Activated naive CD8-positive, alpha-beta T cell treated with anti-CD3 and anti-CD28 coated beads, Interleukin-2, amount 50 U/mL, for 24 hours (primary cell): ENCODE measurements at places on chromosomes 1 and 21.

GRCh38 chr1:1793481-1794244, 15.4 kb upstream of the NADK start:
- no peak for DNase-seq

DNA sequence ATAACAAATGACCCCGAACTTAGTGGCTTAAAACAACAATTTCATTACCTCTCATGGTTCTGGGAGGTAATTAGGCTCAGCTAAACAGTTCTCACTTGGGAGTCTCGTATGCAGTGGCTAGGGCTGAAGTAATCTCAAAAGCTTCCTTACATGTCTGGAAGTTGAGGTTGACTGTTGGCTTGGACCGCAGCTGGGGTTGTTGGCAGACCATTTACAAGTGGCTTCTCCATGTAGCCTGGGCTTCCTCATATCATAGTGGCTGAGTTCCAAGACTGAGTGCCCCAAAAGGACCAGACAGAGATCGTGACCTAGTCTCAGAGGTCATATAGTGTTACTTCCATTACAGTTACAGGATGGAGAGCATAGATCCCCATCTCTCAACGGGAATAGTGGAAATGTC, 2.4 kb upstream of the POGZ start:
- DNase-seq = no peak

DNA sequence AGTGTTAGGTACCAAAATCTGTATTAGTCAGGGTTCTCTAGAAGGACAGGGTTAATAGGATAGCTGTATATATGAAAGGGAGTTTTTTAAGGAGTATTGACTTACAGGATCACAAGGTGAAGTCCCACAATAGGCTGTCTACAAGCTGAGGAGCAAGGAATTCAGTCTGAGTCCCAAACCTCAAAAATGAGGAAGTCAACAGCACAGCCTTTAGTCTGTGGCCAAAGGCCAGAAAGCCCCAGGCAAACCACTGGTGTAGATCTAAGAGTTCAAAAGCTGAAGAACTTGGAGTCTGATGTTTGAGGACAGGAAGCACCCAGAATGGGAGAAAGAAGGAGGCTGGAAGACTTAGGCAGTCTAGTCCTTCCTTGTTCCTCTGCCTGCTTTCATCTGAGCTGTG, 487.5 kb upstream of the CHRM3 start:
- no peak for DNase-seq

GRCh38 chr1:150529017-150529416, 13.5 kb downstream of the FALEC start:
- DNase-seq = no peak

DNA sequence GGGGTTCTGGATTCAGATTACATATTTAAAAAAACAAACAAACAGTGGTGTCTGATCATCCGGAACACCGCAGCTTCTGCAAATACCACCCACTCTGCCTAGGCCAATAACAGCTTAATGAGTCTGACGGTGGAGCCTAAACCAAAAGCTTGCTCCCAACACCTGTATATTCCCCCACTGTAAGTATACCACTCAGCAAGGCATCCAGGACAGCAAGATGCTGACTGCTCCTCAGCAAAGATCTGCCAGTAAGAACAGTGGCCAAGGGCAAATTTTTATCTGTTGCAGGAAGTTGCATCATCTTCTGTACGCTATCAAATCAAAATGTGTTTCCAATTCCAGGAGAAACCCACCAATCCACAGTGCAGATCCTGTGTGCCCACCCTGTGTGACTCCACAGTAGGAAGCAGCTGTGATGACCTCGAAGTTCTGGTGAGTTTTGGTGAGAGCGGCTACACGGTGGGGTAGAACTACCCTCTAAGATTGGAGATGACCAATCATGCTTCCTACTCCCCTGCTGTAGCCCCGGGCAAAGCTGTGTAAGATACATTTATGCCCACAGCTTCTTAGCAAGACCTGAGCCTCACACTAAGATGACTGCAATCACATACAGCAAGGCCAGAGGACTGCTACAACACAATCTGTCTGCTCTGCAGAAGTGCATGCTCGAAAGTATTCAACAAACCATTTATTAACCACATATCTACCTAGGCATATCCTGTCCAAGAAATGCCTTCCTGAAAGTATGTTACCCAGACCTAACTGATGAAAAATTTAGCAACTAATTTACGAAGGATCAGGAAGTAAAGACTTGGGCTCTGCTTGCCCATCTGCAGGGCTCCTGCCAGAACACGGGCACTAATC, 30.5 kb downstream of the SIPA1L2 start:
- no peak for DNase-seq

DNA sequence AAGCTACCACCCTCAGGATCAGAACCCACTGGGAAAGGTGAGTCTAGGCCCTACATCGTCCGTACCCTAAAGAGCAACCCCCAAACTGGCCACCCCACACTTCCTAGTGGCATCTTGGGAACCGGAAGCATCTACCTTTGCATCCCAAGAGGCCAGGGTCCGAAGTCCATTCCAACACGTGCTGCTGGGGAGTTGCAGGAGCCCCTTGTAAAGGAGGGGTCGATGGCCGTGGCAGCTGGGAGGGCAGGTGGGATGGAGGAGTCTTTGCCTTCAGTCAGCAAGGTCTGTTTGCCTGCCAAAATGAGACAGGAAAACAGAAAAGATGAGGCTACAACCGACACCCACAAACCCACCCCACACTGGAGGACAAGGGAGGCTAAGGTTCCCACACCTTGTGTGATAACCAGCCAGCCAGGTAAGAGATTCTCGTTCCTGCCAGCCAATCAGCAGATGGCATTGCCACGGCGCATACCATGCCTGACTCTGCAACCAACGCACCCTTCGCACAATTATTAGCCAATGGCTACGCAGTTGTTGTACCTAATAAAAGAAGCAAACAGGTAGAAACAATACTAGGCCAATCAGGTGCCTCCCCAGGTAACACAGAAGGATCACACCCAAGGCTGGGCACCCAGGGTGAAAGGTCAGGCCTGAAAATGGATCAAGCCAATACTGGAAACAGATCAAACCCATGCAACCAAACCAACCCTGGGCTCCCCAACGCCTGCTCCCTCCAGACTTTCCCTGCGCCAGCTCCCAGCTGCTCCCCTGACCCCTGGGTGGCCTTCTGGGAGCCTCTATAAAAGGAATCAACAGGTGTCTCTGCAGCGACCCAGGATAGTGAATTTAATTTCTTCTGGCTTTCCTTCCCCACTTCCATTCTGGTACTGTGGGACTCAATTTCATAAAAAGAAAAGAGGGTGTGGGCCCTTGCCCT, 35.6 kb downstream of the CASZ1 start:
- DNase-seq = no peak

DNA sequence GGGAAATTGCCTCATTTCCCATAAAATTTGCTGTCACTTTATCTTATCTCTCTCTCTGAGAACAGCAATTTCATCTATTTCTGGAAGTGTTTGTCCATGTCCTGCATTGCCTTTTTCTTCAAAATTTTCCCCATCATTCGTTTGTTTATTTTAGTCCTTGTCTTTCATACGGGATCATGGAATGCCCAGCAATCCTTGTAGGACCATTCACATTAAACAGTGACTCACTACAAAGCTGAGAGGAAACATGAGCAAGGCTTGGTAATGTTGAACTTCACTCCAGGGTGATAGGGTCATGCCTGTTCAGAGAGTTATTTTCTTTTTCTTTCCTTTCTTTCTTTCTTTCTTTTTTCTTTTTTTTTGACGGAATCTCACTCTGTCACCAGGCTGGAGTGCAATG, 32.2 kb upstream of the HNRNPU start:
- no peak for DNase-seq

DNA sequence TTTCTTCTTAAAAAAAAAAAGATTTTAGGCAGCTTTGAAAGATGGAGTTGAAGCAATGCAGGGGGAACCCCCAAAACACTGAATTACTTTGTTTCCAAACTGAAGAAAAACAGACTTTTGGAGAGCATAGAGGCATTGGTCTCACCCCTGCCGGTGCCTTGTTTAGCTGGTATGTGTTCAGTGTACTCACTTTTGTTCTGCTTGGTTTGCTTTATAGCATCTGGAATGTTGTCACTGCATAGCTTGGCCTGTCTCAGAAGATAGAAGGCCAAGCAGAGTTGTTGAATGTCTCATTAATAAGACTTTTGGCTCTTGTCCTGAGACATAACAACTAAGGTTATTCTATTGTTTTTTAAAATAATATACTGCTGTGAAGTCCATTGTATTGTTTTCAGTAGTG, 6.9 kb downstream of the THRAP3 start:
- no peak for DNase-seq

- DNase-seq = no peak
These were observed 170.7 kb upstream of the IRF2BP2 start for GRCh38 chr1:234780531-234781162.

- no peak for DNase-seq
These were observed 90.7 kb downstream of the RHOU start for GRCh38 chr1:228825840-228826484.

- no peak for DNase-seq
These were observed 123.9 kb downstream of the ETS2 start for GRCh38 chr21:38929652-38930051.

- DNase-seq = no peak
These were observed 616.0 kb upstream of the NR5A2 start for GRCh38 chr1:199411506-199411905.
